Lung (tissue), 17 donors: ENCODE measurements at places on chromosomes 4 and X.
A peak's percentile ranks its signal among the peaks of the same experiment; 100 is the strongest.

DNA sequence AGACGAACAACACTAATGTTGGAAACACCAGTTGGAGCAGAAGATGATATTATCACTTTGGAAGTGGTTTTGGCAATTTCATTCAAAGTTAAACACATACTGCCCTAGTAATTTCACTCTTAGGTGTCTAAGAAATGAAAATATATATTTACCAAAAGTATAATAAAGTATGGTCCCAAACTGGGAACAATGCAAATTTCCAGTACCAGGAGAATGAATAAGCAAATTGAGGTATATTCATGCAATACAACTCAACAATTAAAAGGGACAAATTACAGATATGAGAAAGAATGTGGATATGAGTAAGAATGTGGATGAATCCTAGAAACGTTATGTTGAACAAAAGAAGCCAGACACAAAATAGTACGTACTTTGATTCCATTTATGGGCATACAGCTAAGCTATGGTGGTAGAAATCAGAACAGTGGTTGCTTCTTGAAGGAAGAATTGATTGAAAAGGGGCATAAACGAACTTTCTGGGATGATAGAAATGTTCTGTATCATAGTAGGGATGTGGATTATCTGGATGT is 10.0 kb downstream of the ELMOD2 start:
- DNase-seq: no peak

DNA sequence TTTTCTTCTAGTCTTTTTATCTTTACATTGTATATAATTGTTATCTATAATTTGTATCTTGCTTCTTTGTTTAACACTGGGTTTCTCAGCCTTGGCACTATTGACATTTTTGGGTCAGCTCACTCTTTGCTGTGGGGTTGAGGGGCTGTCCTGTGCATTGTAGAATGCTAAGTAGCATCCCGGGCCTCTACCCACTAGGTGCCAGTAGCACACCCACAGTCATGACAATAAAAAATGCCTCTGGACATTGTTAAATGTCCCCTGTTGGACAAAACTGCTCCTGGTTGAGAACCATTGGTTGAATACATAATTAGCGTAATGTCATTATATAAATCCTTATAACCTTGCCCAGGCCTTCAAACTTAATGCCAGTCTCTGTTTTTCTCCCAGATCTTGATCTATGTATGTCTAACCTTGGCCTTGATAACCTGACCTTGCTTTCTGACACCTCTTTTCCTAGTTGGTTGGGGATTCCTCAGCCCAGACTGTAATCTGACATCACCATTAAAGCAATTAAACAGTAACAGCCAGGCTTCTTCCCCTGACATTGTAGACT is 46.1 kb downstream of the DCX start:
- no peak for DNase-seq

DNA sequence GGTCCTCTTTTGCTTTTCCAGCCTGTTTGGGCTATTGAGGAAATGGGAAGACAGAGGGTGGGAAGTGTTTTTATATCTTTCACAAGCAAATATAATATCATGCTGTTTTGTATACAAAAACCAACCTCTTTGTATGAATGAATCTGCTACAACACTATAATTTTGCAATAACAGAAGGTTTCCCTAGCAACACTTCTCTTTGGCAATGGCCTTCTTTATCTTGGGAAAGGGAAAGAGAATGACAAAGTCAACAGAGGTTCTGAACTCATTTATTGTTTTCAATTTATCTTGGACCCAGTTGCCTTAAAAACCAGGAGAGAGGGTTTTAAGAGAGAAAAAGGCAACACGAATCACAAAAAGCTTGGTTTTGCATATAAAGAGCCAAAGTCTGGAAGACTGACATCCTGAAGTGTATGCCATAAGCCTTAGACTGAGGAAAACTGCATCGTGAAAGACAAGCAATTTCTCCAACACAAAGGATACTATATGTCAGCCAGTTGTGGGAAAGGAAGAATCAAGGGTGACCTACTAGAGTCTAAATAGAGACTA is 121.8 kb upstream of the FAM241A start:
- peak; percentile 40 for DNase-seq

DNA sequence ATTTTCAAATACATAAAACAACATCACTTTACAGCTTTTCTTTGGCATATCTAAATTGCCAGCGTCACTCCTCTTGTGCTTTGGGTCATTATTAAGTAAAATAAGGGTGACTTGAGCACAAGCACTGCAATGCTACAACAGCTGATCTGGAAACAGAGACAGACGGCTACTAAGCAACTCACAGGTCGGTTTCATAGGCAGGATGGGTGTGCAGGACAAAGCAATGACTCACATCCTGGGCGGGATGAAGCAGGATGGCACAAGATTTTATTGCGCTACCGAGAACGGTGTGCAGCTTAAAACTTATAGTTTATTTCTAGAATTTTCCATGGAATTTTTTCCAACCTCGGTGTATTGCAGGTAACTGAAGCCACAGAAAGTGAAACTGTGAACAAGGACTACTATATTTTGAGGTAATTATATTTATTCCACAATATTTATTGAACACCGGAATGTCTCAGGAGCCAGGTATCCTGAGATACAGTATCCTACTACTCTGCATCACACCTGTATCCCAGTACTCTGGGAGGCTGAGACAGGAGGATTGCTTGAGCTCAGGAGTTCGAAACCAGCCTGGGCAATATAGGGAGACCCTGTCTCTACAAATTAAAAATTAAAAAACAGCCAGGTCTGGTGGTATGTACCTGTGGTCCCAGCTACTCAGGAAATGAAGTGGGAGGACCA is 215.5 kb downstream of the APBB2 start:
- DNase-seq: no peak

DNA sequence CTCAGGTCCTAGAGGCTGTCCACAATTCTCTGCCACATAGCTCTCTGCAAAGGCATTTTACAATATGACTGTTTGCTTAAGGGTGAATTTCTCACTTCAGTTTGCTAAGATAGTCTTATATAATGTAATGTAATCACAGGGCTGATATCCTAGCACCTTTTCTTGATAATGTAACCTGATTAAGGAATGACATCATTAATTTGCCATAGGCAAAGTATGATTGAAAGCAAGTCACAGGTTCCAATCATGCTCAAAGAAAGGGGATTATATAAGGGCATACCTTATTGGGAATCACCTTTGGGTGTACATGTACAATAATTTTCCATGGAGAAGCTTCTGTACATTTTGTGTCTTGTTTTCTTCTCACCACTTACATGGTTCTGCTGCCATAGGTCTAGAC is 18.9 kb downstream of the GNRHR start:
- no peak for DNase-seq

- no peak for DNase-seq
Observed at GRCh38 chrX:71000139-71000538, 68.0 kb downstream of the SNX12 start.

- peak; percentile 44 for DNase-seq
Observed at GRCh38 chr4:182240161-182241130, 2.8 kb upstream of the TENM3 start.

DNA sequence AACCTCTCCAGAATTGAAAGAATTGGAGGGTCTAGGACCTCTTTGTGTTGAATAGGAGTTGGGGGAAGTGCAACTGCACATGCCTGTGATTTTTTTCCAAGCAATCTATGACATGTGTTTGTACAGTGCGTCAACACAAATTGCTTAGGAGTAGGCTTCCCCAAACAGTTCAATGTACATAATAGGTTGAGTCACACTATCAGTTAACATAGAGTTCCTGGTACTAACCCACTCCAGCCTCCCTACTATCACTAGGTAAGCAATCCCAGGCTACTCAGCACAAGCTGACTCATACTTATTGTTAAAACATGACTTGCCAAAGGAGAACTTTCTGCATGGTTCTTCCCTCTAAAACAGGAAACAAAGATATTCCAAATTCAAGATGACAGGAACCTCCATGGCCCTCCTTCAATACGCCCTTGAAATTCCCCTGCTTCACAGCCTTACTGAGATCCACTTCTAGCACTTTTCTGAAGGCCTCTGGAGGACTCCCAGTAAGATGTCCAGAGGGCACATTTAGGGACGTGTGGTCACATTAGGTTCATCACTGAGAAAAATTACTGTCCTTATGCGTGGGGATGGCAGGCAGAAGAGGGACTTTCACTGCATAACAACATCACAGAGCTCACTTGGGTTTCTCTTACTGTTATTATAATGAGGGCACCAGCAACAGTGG is 8.4 kb upstream of the VSIG1 start:
- DNase-seq: no peak
